CD8-positive, alpha-beta memory T cell (primary cell): ENCODE measurements at places on chromosomes 6 and 20.

GRCh38 chr20:13207016-13207415 lies 14.1 kb upstream of the ISM1 start:
- H3K36me3 ChIP-seq = no peaks in the 10 kb centered on the region
- no peak for DNase-seq
- H3K4me1 ChIP-seq = no peaks in the 10 kb centered on the region
- no peaks in the 10 kb centered on the region for H3K27me3 ChIP-seq
- H3K27ac ChIP-seq = no peak overlapping the region

- peaks cover 25% of the 10 kb centered on the region for H3K36me3 ChIP-seq
- H3K27me3 ChIP-seq = no peaks in the 10 kb centered on the region
- H3K4me3 ChIP-seq = peak overlapping the region; percentile 100
- peak; percentile 60 for DNase-seq
- peaks cover 42% of the 10 kb centered on the region for H3K4me1 ChIP-seq
Observed at GRCh38 chr6:31541059-31541657, 645 bp downstream of the DDX39B start.

DNA sequence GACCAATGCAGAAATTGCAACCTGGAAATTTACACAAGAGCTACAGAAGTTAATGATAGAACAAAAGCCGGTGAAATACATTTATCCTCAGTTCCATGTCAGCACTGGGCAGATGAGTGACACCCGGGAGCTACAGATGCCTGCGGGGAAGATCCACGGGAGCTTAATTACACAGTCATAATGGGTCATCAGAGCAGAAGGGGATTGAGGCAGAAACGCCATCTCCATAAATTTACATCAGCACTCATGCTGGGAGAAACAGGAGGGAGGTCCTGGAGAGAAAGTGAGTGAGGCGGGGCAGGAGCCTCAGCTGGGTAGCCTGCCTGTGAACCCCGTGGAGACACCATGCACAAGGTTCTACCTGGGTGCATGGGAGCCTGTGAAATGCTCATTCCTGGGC lies 37.6 kb upstream of the CST7 start:
- DNase-seq = no peak
- no peak overlapping the region for H3K4me3 ChIP-seq
- no peaks in the 10 kb centered on the region for H3K27me3 ChIP-seq
- no peaks in the 10 kb centered on the region for H3K36me3 ChIP-seq

DNA sequence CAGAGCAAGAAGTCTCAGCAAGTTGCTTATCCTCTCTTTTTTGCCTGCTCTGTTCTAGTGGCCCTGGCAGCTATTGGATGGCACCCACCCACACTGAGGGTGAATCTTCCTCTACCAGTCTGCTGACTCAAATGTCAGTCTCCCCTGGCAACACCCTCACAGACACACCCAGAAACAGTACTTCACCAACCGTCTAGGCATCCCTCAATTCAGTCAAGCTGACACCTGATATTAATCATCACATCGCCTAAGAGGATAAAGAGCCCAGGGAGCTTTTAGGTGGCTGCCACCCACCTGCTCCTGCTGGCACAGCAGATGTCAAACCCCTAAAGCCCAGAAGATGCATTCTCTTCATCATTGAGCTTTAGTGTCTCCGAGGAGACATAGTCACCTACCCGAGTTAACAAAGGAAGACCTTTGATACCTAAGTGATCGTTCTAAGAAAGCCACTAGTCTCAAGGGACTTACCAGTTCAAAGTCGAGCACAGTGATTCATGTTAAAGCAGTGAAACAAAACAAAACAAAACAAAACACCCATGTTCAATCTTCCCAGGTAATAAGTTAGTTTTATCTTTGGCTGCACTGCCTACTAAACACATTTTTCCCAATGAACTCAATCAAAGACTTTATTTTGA lies 97.7 kb upstream of the KCNQ5 start:
- no peak overlapping the region for H3K27ac ChIP-seq
- no peak overlapping the region for H3K4me3 ChIP-seq
- H3K27me3 ChIP-seq = no peaks in the 10 kb centered on the region
- no peaks in the 10 kb centered on the region for H3K36me3 ChIP-seq
- no peak for DNase-seq

DNA sequence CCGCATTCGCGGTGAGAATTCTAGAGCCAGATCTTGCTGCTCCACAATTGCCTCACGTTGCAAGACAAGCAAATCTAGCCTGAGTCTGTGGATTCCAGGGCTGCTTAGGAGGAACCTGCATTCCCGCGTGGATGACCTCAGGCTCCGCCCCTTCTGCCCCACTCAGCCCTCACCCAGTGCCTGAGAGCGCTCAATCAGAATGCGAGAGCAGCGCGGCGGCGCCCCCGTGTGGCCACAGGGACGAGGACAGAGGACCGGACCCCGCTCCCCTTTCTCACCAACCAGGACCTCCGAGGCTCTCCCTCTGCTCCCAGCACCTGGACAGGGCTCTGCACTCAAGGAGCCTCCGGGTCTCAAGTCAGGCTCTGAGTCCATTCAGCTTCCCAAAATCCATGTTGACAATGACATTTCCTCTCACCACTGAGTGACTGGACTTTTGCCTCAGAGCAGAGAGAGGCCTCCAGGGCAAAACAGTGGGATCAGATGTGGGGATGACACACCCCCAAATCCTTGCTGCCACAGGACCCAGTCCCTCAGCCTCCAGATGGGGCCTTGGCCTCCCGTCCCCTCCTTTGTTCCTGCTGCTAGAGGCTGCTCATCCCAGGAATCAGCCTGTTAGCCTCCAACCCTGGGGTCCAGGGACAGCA lies 52.0 kb downstream of the RPP21 start:
- no peaks in the 10 kb centered on the region for H3K4me1 ChIP-seq
- peak; percentile 82 for DNase-seq
- H3K4me3 ChIP-seq = no peak overlapping the region
- no peak overlapping the region for H3K27ac ChIP-seq

DNA sequence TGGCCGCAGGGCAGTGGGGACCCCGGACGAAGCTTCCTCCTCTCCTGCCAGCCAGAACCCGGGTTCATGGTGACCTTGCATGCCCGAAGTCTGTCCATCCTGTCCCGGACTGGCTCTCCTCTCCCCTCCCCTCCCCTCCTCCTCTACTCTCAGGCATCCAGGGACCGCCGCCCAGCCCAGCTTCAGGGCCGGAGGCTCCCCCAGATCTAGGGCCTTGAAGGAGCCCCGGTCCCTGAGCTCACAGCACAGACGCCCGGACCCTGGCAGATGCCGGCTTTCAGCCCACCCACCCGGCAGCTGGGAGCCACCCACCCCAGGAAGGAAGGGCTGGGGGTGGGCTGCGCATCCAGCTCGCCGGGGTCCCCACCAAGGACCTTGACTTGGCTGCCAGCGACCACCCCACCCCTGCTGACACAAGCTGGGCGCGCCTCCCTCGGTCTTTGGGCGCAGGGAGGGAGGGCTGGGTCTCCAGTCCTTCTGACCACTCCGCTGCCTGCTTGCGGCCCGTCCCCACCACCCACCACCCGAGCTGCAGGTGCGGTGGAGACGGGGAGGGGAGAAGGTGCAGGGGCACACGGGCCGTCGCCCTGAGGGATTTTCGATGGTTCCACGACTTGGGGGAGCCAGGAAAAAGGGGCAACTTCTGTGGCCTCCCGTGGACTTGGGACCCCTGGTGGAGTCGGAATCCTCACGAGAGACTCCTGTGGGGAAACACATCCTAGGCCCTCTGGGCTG lies 5.8 kb upstream of the ABHD16B start:
- H3K4me3 ChIP-seq = no peak overlapping the region
- no peaks in the 10 kb centered on the region for H3K36me3 ChIP-seq
- H3K27me3 ChIP-seq = no peaks in the 10 kb centered on the region

GRCh38 chr20:2116170-2116940 lies 14.7 kb downstream of the STK35 start:
- no peak overlapping the region for H3K27ac ChIP-seq
- peaks cover 13% of the 10 kb centered on the region for H3K36me3 ChIP-seq
- no peak overlapping the region for H3K4me3 ChIP-seq
- H3K27me3 ChIP-seq = no peaks in the 10 kb centered on the region

GRCh38 chr6:142207265-142207877 lies 60.3 kb downstream of the VTA1 start:
- H3K36me3 ChIP-seq = peaks cover 14% of the 10 kb centered on the region
- no peaks in the 10 kb centered on the region for H3K27me3 ChIP-seq
- no peak overlapping the region for H3K27ac ChIP-seq
- DNase-seq = peak; percentile 6
- H3K4me1 ChIP-seq = no peaks in the 10 kb centered on the region

- DNase-seq = no peak
- no peak overlapping the region for H3K4me3 ChIP-seq
- H3K27me3 ChIP-seq = no peaks in the 10 kb centered on the region
- H3K4me1 ChIP-seq = no peaks in the 10 kb centered on the region
- no peak overlapping the region for H3K27ac ChIP-seq
Observed at GRCh38 chr20:19887556-19888268, 129.4 kb upstream of the NAA20 start.

DNA sequence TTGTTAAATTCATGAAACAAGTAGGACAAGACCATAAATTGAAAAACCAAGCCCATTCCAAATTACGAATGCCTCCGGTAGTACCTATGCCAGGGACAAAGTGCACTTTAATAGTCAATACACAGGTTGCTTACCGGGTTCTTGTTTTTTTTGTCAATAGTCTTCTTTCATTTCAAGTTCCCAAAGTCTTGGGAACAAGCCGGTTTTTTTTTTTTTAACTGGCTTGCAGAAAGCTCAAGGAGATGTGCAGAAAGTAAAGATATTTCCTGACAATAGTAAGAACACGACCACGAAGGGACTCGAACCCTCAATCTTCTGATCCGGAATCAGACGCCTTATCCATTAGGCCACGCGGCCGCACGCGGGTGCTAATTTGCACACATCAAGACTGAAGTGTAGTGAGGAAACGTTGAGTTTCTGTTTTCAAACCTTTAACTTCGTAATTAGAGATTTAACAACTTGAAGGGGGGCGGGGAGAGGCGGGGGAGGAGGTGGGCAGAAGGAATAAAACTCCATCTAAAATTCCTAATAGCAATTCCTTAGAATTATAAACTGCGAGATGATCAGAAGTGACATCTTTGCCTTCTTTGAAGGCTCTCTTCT lies 181.0 kb downstream of the TRIM27 start:
- no peak overlapping the region for H3K27ac ChIP-seq
- H3K4me1 ChIP-seq = no peaks in the 10 kb centered on the region
- DNase-seq = no peak
- no peaks in the 10 kb centered on the region for H3K36me3 ChIP-seq

DNA sequence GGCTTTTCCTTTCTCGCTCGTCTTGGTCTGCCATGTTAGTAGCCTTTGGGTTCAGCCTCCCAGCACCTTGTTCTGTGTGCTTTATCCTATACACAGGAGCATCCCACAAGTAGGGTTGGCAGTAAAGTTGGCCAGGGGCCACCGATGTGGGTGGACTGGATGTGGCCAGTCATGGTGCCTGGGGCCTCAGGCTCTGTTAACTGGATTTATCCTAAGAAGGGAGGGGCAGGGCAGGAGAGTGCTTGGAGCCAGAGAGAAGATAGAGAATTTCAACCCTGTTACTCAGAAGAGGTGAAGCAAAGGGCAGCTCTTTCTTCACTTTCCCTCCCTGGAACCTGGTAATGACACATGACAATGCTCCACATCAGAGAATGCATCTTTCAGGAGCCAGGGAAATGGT lies 14.1 kb upstream of the SIRPB2 start:
- H3K27me3 ChIP-seq = no peaks in the 10 kb centered on the region
- H3K27ac ChIP-seq = no peak overlapping the region
- peaks cover 3% of the 10 kb centered on the region for H3K4me1 ChIP-seq
- no peak for DNase-seq
- no peak overlapping the region for H3K4me3 ChIP-seq

GRCh38 chr6:28240471-28240870 lies 11.6 kb downstream of the ZKSCAN4 start:
- H3K27ac ChIP-seq = no peak overlapping the region
- H3K27me3 ChIP-seq = no peaks in the 10 kb centered on the region
- DNase-seq = no peak

- H3K4me1 ChIP-seq = no peaks in the 10 kb centered on the region
- no peaks in the 10 kb centered on the region for H3K36me3 ChIP-seq
- no peak for DNase-seq
- H3K27ac ChIP-seq = no peak overlapping the region
- H3K27me3 ChIP-seq = no peaks in the 10 kb centered on the region
Observed at GRCh38 chr20:8602389-8603116, 466.3 kb upstream of the PLCB4 start.

GRCh38 chr6:144036064-144036834 lies 28.2 kb upstream of the PLAGL1 start:
- H3K27me3 ChIP-seq = no peaks in the 10 kb centered on the region
- no peak overlapping the region for H3K27ac ChIP-seq
- DNase-seq = no peak
- H3K36me3 ChIP-seq = no peaks in the 10 kb centered on the region

DNA sequence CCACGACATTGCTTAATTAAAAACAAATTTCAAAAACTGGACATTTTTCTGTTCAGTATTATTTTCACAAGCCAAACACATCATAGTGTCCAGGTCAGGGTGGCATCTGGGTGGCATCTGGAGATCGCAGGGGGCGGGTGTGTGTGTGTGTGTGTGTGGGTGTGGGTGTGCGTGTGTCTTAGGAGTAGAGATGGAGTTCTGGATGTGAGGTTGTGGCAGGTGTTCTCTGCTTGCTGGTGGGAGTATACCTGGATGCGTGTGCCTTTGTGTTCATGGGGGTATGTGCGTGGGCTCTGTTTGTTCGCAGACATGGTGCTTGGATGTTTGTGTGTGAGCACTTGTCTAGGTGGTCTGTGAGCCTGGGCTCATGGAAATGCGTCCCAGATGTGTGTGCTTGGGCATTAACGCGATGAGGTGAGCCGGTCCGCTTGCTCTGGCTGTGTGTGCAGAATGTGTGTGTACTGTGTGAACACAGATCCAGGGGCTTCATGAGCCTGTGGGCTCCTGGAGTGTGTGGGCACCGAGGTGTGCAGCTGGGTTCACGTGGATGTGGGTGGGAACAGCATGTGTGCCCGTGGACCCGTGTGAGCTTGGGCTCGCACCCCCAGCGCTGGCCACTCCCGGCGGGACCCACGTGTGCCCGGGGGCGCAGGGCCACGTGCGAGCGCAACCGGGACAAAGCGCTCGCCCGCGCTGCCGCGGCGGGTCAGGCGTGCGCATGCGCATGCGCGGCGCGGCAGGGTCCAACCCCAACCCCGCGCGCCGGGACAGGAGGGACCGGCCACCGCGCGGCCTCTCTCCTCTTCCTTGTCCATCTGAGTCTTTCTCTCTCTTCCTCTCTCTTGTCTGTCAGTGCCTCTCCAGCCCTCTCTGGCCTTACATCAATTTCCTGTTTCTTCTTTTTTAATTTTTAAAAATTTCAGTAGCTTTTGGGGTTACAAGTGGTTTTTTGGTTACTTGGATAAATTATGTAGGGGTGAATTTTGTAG lies 60.4 kb downstream of the SRC start:
- peak overlapping the region; percentile 44 for H3K4me3 ChIP-seq
- no peaks in the 10 kb centered on the region for H3K27me3 ChIP-seq
- no peaks in the 10 kb centered on the region for H3K36me3 ChIP-seq
- no peak for DNase-seq
